ENCODE measurements at places on chromosomes 6 and 20.

DNA sequence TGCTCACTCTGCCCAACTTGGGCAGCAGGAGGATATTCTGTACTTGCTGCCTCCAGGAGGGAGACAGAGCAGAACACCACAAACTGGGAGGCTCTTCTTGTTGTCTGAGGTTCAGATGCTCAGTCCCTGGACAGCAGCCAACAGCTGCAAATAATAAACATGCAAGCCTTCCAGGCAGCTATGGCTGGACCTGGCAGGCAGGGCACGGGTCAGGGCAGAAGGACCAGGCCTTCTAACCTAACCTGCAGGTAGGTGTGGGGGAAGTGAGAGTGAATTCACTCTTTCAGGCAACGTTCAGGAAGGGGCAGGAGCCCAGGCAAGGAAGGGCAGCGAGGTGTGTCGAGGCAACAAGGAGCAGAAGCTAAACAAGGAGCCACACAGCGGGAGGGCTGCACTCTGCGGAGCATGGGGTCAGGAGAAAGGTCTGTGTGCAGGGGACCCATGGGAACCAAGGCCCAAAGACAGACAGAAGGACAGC is 31.5 kb downstream of the NINL start:
- DNase-seq, result no peak

GRCh38 chr6:91569071-91569470 is 982.2 kb upstream of the MAP3K7 start:
- DNase-seq, result no peak

GRCh38 chr6:98834060-98835031 is at the start of gene POU3F2:
POU3F2 (plus strand) TSS chr6:98834574; CDS start chr6:98834874, 300 bp downstream.
- no peak for DNase-seq

DNA sequence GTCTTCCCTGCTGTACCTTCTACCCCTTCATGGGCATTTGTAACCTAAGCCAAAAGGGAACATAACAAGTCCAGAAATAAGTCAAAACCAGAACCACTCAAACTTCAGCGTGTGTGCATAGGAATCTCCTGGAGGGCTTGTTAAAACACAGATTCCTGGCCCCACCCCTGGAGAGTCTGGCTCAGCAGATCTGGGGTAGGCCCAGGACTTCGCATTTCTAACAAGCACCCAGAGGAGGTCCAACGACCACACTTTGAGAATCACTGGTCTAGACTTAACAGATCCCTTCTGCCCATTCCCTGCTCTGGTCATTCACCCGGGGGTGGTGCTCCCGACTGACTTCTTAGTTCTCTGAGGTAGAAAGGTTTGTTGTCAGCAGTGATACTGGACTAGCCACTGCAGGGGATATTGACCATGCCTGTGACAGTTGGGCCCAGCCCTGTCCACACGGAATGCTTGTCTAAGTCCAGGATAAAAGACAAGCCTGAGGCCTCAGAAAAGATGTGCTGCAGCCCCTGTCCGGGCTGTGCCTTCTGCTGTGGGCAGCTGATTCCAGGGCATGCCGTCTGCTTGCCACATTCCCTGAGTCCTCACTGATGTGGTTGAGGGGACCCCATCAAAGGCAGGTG is 68.6 kb downstream of the SYNJ2 start:
- DNase-seq, result no peak

DNA sequence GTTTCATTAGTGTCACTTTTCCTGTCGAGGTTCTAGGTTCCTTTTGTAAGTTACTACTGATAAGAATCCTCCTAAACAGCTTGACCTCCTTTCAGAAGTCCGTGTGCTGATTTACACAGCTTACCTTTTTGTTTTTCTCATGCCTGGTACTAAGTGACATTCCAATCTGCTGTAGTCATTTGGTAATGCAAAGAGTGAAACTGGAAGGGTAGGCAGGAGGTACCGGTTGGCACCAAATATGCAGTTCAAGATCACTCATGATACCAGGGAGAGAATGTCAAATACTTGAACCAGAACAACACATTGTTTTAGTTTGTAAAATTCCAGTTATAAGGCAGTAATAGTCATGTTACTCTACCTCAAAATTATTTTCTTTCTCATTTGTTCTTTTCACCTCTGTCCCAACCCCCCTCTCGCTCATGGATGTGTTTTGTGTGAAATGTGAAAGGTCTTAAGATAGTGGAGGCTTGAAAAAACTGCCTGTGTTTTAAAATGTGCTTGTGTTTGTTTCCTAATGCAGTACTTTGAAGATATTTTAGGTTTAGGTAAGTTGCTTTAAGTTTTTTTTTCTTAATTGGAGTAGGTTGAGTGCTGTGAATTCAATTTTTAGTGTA is 23.2 kb downstream of the AFDN start:
- no peak for DNase-seq

DNA sequence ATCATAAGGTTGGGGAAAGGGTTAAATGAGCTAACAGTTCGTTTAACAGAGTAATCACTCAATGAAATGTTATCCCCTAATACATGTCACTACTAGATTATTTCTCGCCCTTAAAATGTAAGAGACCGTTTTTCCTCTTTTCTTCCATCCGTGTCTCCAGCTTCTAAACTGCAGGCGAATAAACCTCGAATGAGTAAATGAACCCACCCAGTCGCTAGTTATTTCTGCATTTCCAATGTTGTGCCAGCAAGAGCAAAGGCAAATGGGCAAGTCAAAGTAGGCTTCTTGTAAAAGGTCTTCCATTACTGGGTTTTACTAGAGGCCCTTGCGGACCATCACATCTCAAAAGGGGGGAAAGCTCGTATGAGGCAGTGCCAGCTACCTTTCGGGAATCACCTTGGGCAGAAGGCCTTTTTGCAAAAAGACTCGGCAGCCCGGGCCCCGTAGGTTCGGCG is 400 bp upstream of the SMAP1 start:
- no peak for DNase-seq

DNA sequence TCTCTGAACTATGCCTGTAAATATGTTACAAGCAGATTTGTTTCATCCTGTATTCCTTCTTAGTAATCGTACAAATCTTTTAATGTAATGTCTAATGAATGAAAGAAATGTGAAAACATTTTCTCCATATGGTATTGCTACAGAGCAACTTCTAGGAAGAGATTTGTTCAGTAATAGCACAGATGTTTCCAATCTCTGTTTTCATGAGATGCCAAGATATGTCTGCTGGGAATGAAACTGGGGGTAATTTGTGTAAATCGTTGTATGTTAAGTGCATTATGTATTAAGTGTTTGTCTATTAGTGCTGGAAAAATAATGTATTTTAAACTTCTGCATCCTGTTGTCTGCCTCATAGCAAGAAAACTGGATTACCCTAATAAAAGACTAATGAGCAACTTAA is 722.2 kb upstream of the EYS start:
- DNase-seq, result no peak

DNA sequence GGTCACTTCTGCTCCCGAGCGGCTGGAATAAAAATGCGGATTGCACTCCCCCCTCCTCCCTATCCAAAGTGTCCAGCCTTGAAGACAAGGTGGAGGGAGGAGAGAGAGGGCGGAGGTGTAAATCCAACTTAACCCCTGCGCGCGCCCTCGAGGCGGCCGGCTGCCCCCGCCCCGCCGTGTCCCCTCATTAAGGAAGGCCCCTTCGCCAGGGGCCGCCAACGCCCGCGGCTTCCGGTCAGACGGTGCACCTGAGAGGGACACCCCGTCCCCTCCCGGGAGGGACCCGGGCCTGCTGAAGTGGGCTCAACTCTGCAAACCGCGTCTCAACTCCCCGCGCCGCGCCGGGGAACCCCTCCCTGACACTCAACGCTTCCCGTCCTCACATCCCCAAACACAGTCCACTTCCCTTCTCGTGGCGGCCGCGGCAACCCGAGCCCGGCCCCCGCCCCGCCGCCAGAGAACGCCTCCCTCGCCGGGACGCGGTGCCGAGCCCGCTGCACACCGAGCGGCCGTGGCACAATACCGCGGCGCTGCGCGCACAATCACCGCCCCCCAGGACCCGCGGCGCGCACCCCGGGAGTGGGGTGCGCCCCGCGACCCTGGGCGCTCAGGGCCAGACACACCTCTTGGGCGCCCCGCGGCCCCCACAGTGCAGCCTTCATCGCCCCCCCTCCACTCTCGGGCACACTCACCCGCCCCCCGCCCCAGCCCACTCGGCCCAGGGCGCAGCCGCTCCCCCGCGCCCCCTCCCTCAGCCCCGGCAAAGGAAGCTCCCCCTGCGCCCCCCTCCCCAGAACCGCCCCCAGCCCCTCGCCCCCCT is 102.5 kb downstream of the NOL4L start:
- no peak for DNase-seq

DNA sequence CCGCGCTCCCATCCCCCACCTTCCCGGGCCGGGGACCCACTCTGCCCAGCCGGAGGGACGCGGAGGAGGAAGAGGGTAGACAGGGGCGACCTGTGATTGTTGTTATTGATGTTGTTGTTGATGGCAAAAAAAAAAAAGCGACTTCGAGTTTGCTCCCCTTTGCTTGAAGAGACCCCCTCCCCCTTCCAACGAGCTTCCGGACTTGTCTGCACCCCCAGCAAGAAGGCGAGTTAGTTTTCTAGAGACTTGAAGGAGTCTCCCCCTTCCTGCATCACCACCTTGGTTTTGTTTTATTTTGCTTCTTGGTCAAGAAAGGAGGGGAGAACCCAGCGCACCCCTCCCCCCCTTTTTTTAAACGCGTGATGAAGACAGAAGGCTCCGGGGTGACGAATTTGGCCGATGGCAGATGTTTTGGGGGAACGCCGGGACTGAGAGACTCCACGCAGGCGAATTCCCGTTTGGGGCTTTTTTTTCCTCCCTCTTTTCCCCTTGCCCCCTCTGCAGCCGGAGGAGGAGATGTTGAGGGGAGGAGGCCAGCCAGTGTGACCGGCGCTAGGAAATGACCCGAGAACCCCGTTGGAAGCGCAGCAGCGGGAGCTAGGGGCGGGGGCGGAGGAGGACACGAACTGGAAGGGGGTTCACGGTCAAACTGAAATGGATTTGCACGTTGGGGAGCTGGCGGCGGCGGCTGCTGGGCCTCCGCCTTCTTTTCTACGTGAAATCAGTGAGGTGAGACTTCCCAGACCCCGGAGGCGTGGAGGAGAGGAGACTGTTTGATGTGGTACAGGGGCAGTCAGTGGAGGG is 2.8 kb downstream of the SOX4 start:
- no peak for DNase-seq

DNA sequence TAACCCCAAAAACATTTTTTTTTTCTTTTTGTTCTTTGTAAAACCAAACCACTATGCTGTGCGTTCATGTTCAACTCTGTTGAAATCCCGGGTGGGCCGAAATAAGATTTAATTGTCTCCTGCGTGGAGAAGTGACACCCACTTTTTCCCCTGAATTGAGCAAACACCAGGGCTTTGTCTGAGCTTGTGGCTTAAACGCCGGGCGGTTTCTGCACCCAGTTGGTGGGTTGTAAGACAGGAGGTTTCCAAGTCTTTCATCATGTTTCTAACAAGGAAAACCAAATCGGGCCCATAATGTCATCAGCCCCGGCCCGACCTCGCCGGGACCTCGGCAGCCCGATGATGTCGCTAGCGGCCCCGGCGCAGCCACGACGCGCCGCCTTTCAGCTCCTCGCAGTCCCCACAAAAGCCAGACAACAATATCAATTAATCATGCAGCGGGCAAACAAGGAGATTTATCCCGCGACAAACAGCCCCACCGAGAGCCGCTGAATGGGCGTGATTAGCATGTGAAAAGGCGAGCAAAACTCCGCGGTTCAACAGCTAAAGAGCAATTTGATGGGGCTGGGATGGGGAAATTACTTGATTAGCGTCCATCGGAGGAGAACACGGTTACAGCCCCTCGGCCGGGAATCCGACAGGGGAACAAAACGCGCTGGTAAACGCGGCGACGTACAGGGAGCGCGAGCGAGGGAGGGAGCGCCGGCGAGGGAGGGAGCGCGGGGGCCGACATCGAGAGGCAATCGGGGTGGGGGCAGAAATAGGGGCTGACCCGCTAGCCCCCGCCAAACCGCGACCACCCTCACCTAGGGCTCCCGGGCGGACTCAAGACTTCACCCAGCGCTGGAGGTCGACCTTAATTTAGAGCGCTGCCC is 5.3 kb downstream of the LINC00237 start:
- DNase-seq, result no peak

DNA sequence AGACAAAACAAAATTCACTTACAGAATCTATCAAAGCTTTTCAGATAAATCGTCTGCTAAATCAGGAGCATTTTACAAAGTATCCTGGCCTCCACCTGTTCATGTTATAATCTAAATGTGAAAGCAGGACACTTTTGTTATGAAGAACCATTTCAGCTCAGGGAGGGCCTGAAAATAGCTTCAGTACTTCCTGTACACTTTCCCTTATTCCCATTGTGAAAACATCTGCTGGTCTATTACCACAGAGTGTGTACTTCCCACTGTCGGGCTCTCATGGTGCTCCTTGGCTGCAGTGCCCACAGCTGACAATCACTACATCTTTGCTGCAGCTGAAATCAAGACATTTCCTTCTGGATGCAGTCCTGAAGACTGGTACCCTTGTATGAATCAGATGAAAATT is 128.1 kb downstream of the OPRM1 start:
- DNase-seq, result no peak

DNA sequence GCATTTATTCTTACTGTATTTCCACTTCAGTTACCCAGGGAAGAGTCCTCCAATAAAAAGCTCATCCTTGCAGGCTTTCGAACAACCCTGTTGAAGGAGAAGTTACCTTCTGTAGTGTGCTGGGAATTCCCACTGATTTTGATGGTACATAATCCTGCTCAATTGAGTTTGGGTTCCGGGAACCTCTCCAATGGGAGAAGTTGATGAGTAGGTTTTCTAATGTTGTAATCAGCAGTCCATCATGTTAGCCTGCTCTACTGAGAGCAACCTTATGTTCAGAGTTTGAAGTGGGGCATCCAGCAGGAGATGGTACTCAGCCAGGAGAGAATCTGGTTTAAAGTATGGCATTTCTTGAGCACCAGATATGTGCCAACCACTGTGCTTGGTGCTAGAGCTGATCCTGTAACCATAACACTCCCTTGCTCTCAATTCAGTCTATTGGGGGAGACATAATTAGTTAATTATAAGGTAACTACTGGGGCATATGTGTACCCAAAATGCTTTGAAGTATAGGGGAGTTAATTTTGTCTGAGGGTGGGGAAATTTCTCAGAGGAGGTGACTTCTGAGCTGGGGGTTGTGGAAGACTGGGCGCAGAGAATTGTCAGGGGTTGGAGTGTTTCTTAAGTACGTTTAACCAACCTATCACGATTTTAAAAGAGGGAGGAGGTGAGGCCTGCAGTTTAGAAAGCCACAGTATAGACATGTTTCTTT is 2.1 kb downstream of the TOP1 start:
- DNase-seq, result no peak

GRCh38 chr6:146701632-146702031 is 102.9 kb downstream of the ADGB start:
- DNase-seq, result no peak

GRCh38 chr6:89154131-89154530 is 8.3 kb downstream of the PM20D2 start:
- DNase-seq, result no peak

Measured in activated naive CD4-positive, alpha-beta T cell (primary cell).